Naive thymus-derived CD8-positive, alpha-beta T cell (primary cell): ENCODE measurements at places on chromosomes 1 and 21.

- peaks cover 22% of the 10 kb centered on the region for H3K27me3 ChIP-seq
- no peak overlapping the region for H3K27ac ChIP-seq
- H3K4me3 ChIP-seq: no peak overlapping the region
- no peak for DNase-seq
These were observed 23.0 kb downstream of the GIPC2 start for GRCh38 chr1:78068681-78069283.

GRCh38 chr1:220882061-220882891 is 3.0 kb downstream of the HLX start:
- H3K4me1 ChIP-seq: peaks cover 32% of the 10 kb centered on the region
- H3K27me3 ChIP-seq: peaks cover 75% of the 10 kb centered on the region
- H3K27ac ChIP-seq: no peak overlapping the region
- no peaks in the 10 kb centered on the region for H3K36me3 ChIP-seq
- peak overlapping the region; percentile 19 for H3K4me3 ChIP-seq
- DNase-seq: no peak

DNA sequence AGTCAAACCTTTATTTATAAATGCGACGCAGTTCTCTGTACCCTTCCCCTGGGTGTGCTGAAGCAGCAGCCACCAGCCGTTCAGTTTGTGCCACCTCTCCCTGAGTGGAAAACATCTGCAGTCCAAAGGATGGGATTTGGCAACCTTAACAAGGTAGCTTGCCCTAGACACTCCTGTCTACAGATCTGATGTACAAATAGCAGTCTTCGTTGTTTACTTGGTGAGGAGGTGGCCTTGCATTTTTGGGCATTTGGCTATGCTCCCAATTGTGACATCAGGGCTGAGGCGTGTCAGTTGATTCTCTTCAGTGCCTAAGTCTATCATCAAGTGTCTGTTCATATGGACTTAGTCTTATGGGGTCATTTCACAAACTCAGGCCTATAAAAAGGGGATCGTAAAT is 59.8 kb downstream of the KDM1A start:
- H3K27me3 ChIP-seq: no peaks in the 10 kb centered on the region
- no peaks in the 10 kb centered on the region for H3K4me1 ChIP-seq
- DNase-seq: no peak
- peaks cover 87% of the 10 kb centered on the region for H3K36me3 ChIP-seq

DNA sequence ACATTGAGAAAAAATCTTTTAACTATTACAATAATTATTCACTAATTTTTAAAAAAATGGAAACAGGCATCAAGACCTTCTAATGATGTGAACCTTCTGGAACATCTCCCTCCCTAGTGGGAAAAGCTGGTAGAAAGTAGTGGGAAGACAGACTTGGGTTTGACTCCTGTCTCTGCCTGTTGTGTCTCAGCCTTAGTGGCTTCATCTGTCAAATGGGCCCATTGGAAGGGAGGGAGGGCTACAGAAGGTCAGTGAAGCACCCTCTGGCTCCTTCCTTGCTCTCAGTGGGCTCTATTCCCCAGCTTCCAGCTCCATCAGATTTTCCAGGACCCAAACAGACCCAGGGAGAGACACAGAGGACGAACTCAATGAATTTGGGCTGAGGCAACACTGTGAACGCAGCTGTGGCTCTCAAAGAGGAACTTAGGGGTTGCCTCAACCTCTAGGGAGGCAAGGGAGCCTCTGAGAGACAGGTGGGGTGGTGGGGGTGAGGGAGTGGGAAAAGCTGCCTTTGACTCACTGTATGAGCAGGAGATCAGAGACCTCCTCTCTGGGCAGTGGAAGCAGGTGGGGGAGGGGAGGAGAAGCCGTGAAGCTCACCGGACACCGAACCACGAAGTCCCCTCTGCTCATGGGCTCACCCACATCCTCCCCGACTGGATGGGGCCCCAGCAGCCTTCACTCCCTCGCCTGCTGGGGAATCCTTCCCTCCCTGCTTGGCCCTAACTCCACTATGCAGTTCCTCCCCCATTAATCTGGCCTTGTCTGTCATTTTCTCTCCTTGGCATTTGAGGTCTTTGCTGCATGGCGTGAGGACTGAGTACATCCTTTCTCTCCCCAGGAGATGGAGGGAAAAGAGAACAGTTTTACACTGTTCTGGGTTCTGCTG is 4.5 kb downstream of the CNR2 start:
- H3K4me1 ChIP-seq: peaks cover 54% of the 10 kb centered on the region
- peak overlapping the region; percentile 45 for H3K27ac ChIP-seq
- no peak for DNase-seq
- H3K36me3 ChIP-seq: peaks cover 2% of the 10 kb centered on the region
- peak overlapping the region; percentile 74 for H3K4me3 ChIP-seq

- no peaks in the 10 kb centered on the region for H3K36me3 ChIP-seq
- no peak overlapping the region for H3K4me3 ChIP-seq
These were observed 208.6 kb downstream of the LHX8 start for GRCh38 chr1:75342786-75343185.

DNA sequence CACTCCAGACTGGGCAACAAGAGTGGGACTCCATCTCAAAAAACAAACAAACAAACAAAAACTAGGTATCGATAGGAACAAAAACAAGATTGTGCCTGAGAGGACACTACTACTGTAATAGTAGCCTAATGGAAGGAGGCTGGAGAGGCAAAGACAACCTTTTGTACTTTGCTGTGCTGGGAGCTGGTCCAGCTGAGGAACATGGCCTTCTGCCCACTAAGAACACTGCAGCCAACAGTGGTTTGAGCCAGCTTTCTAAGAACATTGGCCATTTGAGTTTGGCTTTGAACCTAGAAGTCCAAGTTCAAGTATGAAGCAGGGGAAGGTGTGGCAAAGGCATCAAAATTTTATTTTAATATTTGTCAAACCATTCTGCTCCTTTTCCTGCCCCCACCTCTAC is 22.7 kb upstream of the RGS8 start:
- no peaks in the 10 kb centered on the region for H3K36me3 ChIP-seq
- no peak overlapping the region for H3K27ac ChIP-seq
- no peaks in the 10 kb centered on the region for H3K27me3 ChIP-seq
- DNase-seq: no peak
- no peaks in the 10 kb centered on the region for H3K4me1 ChIP-seq

DNA sequence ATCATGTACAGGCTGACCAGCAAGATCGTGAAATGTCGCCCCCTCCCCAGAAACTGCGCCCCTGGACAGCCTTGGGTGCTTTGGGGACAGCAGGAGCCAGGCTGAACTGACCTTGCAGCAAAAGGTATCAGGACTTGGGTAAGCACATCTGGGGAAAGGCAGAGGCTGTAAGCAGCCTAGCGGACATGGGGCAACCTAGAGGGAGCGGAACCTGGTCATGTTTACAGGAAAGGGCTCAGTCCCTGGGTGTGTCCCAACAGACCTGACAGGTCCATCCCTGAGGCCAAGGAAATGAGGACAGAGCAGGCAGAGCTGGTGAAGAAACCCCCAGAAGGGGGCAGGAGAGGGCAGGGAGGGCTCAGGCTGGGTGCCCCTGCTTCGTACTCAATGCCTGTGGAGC is 3.1 kb upstream of the S100A8 start:
- H3K27me3 ChIP-seq: peaks cover 43% of the 10 kb centered on the region
- H3K4me1 ChIP-seq: no peaks in the 10 kb centered on the region
- H3K27ac ChIP-seq: no peak overlapping the region
- H3K4me3 ChIP-seq: no peak overlapping the region
